ENCODE measurements at places on chromosomes 3 and 15. TPM values are rescaled to one million over a fixed set of nuclear protein-coding genes. Genes with fewer than 3 reads are reported as not detected.

DNA sequence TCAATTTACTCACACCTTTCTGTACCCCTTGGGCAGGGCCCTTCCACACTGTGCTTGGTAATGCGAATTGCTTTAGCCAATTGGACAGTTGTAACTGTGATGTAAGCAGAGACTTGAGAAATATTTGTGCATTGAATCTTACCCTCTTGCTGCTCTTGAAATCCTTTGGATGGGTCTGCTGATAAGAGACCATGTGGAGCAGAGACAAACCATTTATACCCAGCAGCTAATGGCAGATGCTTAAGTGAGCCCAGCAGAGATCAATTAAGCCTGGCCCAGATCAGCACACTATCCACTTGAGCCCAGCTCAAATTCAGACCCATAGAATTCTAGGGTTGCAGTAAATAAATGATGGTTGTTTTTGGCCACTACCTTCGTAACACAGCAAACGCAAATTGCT, 19.3 kb downstream of the MUC13 start:
- DNase-seq, result no peak

The RAD54L2 gene
- total RNA-seq, result 46.5 TPM

The STIMATE gene
- total RNA-seq, result 20.1 TPM

The C2CD4A gene
- total RNA-seq, result 0.17 TPM

The HTD2 gene
- total RNA-seq, result 11.5 TPM

The RYR3 gene
- 0.02 TPM for total RNA-seq

- DNase-seq, result no peak
These were observed 309.7 kb downstream of the LSAMP start for GRCh38 chr3:116135457-116136085.

DNA sequence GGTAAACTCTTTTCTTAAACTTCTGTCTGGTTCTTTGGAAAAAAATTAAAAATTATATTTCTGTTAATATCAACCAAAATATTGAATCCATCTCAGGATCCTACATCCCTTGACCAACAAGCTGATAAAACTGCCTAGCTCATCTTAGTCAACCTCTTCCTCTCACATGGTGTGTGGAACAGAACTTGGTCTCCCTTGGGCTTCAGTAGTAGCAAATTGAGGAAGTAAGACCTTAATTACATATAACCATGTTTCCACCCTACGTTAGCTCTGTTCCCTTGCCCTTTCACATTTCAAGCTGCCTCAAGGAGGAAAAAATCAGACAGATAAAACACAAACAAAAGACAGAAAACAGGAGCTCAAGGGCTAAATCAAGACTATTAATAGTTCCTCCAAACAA, 116.4 kb downstream of the GREM1 start:
- no peak for DNase-seq

GRCh38 chr3:37183976-37184375, 9.6 kb upstream of the LRRFIP2 start:
- no peak for DNase-seq

The FRMD5 gene
- not detected for total RNA-seq

The MOBP gene
- total RNA-seq, result not detected

The FANCD2OS gene
- total RNA-seq, result not detected

GRCh38 chr15:53539878-53540277, 219.6 kb downstream of the WDR72 start:
- DNase-seq, result no peak

- no peak for DNase-seq
These were observed 237.7 kb upstream of the LYSMD4 start for GRCh38 chr15:99970891-99971430.

The ZNF385D gene
- total RNA-seq, result not detected

DNA sequence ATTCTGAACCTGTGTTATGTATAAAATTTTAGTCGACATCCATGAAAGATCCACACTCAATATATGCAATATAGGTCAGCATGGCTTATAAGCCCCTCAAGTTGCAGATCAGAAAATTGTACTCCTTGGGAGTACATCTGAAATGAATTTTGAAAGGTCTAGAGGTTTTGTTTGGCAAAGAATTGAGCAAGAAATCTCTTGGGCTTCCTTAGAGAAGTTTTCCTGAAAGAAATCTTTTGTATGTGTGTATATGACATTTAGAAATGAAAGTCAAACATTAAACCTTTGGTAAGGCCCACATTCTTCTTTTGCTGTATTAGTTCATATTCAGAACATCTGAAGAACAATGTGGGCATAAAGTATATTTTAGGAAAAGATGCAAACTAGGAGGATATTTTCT, 1006.6 kb downstream of the NAALADL2 start:
- no peak for DNase-seq
